ENCODE measurements at places on chromosomes 6 and 20.

GRCh38 chr6:118739696-118740353 is 88.4 kb upstream of the CEP85L start:
- peak; percentile 20 for DNase-seq

DNA sequence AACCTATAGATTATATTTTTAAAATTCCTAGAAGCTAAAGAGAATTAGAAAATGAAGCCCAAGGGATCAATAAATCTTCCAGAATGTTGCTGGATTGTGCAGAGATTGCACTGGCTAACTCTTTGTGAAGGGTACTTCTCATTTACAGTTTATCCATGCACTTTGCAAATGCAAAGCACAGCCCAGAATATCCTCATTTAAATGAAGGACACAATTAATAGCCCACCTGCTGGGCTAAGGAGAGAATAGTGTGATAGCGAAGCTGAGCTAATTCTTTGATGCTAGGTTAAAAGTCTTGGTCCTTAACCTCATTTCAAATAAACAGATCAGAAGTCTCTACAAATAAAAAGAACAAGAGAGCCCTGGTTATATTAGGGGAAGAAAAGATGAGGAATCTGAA is 72.5 kb downstream of the SMPDL3A start:
- DNase-seq = no peak

- peak; percentile 5 for DNase-seq
These were observed 26.4 kb downstream of the CSNK2A1 start for GRCh38 chr20:517221-517620.

DNA sequence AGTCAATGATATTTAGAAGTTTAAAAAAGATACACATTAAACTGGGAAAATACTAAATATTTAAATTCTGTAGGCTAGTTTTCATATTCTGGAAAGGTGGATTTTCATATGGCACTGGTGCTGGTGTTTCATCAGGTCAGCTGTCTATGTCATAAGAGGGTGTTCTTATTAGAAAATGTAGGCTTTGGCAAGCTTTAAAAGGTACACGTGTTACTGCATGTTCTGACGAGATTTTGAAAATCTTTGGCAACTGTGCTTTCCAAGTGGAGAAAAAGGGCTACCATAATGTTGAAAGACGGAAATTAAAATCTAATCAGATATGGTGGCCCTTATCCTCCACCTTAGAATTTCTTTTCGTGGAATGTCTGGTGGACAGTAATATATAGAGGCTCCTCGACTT is 30.0 kb downstream of the SLC22A3 start:
- DNase-seq = no peak

GRCh38 chr6:126444659-126445273 is 104.9 kb downstream of the CENPW start:
- peak; percentile 8 for DNase-seq

GRCh38 chr6:41546866-41547798 is 951 bp downstream of the FOXP4 start:
- DNase-seq = peak; percentile 27

- no peak for DNase-seq
These were observed 705.4 kb downstream of the MAFB start for GRCh38 chr20:39983655-39984054.

DNA sequence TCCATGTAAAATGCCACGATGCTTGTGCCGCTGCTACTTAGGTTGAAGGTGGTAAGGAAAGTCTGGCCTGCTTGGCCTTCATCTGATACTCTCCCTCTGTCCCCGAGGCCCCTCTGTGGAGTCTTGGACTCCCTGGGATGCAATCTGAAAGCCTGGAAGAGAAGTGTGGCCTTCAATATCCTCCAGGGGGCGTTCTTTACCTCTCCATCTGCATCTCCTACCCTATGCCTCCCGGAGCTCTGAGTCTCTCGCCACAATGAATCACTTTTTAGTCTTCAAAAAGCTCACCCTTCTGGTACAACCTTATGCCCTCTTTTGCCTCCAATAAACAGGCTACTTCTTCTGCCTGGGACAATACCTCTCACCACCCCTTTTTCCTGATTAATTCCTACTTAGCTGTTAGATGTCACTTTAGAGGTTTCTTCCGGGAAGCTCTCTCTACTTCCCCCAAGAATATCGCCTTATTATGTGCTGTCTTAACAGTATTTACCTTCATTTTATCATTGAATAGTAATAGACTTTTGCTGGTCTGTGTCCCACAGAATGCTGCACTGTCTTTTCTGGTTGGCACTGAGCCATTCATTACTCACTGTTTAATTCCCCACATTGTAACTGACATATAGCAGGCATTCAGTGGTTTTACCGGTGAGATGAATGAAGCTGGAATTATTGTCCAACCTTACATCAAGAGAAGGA is 13.9 kb upstream of the ATG5 start:
- peak; percentile 71 for DNase-seq

DNA sequence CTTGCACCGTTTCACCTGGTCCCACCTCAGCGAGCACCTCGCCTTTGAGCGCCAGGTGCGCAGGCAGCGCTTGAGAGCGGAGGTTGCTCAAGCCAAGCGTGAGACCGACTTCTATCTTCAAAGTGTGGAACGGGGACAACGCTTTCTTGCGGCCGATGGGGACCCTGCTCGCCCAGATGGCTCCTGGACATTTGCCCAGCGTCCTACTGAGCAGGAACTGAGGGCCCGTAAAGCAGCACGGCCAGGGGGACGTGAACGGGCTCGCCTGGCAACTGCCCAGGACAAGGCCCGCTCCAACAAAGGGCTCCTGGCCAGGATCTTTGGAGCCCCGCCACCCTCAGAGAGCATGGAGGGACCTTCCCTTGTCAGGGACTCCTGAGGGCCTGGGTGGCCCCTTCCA is 1.5 kb downstream of the ABT1 start:
- no peak for DNase-seq

GRCh38 chr6:126172131-126172530 is 167.8 kb upstream of the CENPW start:
- no peak for DNase-seq

DNA sequence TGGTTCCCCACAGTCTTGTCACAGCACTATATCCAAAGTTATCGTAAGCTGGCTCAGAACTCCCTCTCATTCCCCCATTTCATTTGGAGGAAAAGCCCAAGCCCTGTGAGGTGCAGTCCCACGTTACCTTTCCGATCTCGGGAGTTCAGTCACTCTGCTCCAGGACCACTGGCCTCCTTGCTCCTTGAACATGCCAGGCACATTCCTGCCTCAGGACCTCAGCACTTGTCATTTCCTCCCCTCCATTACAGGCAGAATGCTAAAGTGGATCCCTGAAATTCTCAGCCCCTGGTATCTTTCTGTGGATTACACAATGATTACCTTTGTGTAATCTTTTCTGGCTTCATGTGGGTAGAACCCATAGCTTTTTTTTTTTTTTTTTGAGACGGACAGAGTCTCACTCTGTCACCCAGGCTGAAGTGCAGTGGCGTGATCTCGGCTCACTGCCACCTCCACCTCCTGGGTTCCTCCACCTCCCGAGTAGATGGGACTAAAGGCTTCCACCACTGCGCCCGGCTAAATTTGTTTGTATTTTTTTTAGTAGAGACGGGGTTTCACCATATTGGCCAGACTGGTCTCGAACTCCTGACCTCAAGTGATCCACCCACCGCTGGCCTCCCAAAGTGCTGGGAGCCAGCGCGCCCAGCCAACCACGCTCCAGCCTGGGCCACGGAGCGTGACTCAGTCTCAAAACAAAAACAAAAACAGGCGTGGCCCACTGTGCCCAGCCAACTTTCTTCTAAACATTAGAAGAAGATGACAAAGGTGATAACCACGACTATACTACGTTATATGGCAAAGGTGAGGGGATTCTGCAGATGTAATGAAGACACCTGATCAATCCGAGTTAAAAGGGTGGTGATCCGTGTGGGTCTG is 4.0 kb upstream of the OXT start:
- no peak for DNase-seq

GRCh38 chr20:63864978-63865640 is at the start of gene TPD52L2:
Gene TPD52L2 (plus strand): TSS chr20:63865270. CDS start chr20:63865366, 96 bp downstream.
- DNase-seq = peak; percentile 98

DNA sequence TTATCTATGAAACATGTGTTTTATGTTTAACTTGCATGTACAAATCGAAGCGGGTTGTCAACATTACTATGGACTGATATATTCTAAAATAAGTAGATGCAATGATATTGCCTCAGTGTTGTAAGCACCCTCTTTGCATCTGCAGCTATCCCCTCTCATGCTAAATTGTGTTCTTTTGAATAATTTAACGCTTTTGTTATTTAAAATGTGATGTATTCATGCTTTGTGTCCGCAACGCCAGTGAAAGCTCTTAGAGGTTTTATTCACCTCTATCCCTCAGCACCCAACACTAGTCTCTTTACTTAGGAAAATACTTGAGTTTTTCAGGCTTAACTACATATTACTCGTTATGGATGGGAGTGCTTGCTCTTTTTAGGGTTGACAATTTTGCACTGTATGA is 173.7 kb upstream of the ID4 start:
- DNase-seq = no peak

DNA sequence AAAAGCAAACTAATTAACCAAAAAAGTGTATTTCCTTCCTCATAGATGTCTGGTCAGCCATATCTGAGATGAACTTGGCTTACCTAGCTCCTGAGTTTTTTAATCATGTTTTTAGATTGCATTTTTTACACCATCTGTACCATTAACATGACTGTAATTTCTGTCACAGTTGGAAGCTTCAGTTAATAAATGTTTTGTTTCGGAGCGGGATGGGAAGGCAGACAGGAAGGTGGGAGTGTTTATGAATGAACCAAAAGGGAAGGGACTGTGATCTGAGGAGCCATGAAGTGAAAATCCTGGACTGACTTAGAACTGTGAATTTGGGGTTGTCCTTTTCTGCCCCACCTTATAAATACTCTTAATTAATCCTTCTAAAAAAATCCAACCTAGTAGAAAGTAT is 445.6 kb upstream of the SOX4 start:
- DNase-seq = no peak

DNA sequence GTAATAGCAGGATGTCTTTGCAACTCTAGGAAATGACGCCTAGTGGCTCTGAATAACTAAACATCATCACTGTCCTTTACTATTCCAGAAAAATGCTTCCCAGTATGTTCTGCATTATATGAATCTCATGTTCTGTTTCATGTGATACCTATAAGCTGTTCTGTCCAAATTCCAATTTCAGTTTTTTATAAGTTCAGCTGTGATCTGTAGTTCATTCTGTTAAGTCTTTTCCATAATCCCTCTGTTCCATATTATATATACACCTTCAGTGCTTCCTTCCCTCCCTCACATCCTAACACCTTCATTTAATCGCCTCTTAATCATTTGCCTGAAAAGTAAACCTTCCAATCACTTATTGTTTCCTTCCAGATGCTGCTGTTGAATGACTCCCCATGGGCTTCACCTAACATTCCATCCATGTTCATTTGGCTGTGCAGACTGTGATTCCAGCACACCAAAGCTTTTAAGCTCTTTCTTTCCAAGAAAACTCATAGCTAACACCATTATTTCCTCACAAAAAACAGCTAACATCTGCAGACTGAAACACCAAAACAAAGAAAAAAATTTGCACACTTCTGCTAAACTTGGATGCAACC is 18.6 kb downstream of the HMGCLL1 start:
- no peak for DNase-seq

DNA sequence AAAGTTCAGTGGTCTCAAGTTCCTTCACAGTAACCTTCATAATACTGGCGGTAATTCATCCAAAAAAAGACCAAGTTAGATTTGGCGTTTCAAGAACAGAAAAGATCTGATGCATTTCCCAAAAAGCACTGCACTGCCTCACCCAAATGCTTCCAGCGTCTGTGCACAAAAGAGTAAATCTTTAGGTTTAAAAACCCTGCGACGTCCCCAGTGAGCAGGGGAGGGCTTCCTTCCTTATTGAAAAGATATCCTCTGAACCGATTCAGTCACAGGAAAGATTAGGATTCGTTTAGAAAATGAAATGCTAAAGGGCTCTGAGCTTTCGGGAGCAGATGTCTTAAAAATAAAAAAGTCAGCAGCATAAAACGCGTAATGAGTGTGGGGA is 654 bp downstream of the TBC1D7 start:
- DNase-seq = no peak

- DNase-seq = peak; percentile 26
These were observed 203.2 kb downstream of the RPS12 start for GRCh38 chr6:133017581-133017980.

GRCh38 chr6:164579035-164579434 is 730.4 kb downstream of the C6orf118 start:
- no peak for DNase-seq

DNA sequence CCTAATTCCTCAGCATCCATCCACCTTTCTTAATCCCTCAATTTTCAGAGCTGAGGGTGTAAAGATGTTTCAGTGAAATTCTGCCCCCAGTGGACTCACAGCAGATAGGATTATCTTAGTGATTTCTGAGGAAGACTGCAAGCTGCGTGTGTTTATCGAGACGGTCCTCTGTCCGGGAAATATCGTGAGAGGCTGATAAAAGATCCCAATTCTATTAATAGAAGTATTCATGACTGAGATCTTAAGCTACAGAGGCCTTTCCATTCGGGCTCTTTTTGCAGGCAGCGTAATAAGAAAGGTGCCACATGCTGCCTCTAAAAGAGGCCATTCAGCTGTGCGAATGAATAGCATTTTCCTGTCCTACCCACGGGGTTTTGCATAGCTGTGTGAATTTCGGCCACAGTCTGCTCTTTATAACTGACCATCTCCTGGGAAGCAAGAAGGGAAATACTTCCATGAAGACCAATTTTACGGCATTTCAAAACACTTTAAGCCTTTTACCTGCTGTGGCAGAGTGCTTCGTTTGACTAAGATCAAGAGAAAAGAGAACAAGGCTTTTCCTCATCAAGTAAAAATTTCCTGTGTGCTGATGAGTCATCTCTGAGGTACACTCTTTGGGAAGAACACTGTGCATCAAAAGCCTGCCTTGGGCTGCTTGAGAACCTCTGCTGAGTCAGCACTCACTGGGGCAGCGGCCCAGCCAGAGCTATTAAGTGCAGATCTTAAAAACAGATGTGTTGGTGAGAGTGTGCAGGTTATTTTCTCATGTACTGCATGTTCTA is 208.8 kb downstream of the ARHGAP18 start:
- peak; percentile 96 for DNase-seq

- peak; percentile 78 for DNase-seq
These were observed 3.7 kb downstream of the AK9 start for GRCh38 chr6:109687271-109687761.

- no peak for DNase-seq
These were observed 107.4 kb upstream of the ADGRB3 start for GRCh38 chr6:68527691-68528090.

DNA sequence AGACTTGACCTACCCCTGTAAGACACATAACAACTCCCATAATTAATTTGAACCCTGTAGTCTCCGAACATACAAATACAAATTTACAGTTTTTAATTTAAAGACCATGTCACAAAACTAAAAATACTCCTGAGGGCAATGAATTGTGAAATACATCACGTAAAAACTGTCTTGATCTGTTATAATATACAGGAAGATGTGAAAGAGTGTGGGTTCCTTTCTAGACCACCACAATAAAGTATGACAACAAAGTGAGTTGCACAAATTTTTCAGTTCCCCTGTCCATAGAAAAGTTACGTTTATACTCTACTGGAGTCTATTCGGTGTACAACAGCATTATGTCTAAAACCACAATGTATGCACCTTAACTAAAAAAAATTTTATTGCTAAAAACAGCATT is 11.0 kb upstream of the BLOC1S5 start:
- no peak for DNase-seq

Measured in fibroblast of skin of right quadriceps (primary cell).